ENCODE measurements at places on chromosomes 2 and 18.

- DNase-seq = no peak
Observed at GRCh38 chr18:73244401-73244800, 376.6 kb upstream of the NETO1 start.

DNA sequence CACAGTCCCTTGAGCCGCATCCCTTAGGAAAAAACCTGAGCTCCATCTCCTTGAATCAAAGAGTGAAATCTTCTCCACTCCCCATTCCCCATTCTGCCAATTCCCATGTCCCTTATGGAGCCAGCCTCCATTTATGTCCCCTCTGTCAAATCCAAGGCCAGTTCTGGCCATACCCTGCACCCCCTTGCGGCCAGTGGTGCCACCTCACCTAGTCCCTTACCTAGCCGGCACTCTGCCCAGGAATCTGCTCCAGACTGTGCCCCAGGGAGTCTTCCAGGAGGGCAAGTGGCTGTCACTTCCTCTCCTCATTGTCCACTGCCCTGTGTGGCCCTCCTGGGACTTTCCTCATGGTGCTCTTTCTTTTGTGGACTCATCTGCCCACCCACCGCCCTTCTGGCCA lies 195.4 kb upstream of the RMP24 start:
- DNase-seq = no peak

GRCh38 chr2:160989778-160990177 lies 170.4 kb upstream of the TANK start:
- no peak for DNase-seq

- DNase-seq = no peak
Observed at GRCh38 chr2:158189526-158189925, 87.8 kb downstream of the UPP2 start.

GRCh38 chr2:28991460-28991859 lies 10.4 kb downstream of the TOGARAM2 start:
- DNase-seq = no peak

GRCh38 chr2:121818546-121818945 lies 63.1 kb downstream of the TSN start:
- no peak for DNase-seq

GRCh38 chr2:97011977-97012569 lies 25.7 kb upstream of the FAM178B start:
- no peak for DNase-seq

GRCh38 chr18:79290876-79291275 lies 104.9 kb upstream of the NFATC1 start:
- no peak for DNase-seq

- DNase-seq = no peak
Observed at GRCh38 chr18:78641689-78642231, 337.9 kb upstream of the SALL3 start.

- DNase-seq = no peak
Observed at GRCh38 chr18:36843199-36843598, 14.3 kb downstream of the KIAA1328 start.

GRCh38 chr2:182980115-182980514 lies 58.1 kb downstream of the NCKAP1 start:
- no peak for DNase-seq

DNA sequence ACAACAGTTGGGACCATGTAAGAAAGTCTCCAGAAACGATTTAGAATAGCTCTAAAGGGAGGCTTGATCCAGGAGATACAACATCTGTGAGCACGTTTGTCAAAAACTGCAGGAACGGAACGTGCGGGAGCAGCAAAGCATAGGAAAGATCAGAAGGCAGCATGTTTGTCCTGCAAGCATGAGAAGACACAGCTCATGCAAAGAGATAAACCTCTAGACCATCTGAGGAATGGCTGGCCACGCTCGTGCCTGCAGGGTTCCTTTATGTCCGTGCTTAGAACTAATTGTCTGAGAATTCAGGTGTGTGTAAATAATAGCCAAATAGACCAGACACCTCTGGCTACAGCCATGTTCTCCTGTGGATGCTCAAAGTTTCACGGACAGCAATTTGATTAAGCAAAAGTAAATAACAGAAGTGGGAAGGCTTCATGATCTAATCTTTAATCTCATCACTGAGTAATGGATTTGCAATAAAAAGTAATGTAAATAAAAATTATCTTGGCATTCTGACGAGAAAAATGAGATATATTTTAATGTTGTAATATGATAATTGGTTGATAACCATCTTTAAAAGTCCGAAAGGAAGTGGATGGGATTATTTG lies 534.8 kb upstream of the CDH7 start:
- DNase-seq = no peak

DNA sequence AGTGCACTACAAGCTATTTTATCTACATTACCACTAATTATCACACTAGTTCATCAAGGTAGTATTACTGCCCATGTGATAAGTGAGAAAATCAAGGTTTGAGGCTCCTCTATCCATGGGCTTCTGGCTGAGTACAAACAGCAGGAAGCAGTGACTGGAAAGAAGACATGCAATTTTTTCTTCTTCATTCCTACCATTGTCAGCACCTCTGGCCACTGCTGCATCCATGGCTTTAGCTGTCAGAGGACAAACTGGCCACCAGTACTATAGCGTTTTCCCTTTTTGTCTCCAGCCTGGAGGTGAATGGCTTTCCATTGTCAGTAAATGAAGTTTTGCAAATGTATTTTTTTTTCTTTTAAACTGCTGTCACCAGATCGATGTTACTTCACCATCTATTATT lies 674.9 kb downstream of the LRP1B start:
- DNase-seq = no peak

DNA sequence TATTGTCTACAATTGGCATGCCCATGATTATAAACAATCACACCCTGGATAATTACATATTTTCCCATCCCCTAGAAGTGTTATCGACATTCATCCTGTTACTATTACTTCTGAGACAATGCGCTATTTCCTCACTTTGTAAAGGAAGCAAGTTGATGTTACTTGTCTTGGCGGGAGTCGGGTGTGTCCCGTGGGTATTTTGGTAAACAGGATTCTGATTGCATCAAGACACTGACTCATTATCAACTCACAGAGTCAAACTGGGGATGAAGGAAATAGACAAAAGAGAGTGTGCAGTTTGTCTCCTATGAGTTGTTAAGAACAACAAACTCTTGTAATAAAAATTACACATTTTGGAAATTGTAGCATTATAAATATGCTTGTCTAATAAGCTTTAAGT lies 142.7 kb downstream of the GALR1 start:
- no peak for DNase-seq

- DNase-seq = no peak
Observed at GRCh38 chr2:186554850-186555671, 34.8 kb upstream of the ITGAV start.

DNA sequence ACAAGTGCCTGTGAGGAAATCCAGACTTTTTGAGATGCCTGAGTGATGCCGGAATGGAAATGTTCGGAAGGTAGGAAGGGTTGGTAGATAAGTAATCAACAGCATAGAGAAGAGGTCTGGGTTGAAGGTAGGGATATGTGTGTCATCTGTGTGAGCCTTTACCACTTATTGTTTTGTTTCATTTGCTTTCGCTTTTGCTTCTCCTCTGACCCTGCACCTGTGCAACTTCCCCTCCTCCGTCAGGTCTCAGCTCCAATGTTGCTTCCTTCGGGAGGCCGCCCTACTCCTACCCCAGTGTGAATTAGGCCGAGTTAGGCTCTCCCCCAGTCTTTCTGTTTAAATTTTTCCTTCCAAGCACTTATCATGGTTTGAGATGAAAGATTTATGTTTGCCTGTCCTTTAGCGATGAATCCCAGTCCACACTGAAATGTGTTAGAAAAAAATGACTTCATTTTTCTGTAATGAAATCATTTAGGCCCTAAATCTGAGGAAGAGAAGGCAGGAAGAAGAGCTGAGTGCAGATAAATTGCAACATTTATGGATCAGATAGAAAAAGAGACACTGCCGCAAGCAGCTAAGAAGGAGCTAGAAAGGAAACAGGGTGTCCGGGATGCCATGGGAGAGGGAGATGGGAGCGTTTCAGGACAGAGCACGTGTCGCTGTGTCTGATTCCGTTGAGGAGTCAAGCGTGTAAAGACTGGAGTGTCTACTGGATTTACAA lies 139.6 kb upstream of the PELI1 start:
- DNase-seq = no peak

- DNase-seq = no peak
Observed at GRCh38 chr18:63832470-63832869, 55.0 kb upstream of the SERPINB2 start.

GRCh38 chr2:205775097-205775877 lies 93.0 kb downstream of the NRP2 start:
- no peak for DNase-seq
